ENCODE measurements at places on chromosomes 16 and 17.

DNA sequence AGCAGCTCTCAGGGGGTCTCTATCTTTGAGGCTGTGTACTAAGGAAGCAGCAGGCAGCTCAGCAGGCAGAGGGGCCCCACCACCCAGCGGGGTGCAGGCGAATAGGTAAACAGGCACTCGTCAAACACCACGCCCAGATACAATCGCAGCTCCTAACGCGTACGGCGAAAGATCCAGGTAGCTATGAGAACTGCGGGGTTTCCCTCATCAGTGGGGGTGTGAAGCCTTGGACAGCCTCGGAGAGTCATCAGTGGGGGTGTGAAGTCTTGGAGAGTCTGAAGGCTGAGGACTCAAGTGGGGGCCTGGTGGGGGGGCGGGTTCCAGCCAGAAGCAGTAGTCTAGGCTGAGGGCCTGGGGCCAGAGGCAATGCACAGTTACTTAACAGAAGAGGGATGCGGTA is 69.0 kb downstream of the RTN4RL1 start:
- DNase-seq: no peak

GRCh38 chr17:78658281-78658785 is 81.1 kb upstream of the DNAH17 start:
- no peak for DNase-seq

DNA sequence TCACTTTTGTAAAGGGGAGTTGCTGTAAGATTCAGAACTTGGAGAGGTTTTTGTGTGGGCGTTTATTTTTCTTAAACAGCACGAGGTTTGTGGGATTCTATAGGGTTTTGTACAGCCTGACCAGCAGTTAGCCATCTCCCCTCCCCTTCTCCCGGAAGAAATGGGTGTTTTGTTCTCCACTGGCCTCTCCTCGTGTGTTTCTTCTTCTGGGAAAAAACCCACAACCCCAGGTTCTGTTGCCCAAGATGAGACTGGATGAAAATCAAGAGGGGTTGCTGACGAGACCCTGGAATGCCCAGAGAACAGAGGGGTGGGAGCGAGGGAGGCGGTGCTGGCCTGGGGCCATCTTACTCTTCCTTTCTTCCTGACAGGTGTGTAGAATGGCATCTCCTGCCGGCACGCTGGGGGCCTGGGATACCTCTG is 186.1 kb downstream of the MSI2 start:
- DNase-seq: no peak

GRCh38 chr16:22874394-22874793 is 60.4 kb downstream of the HS3ST2 start:
- no peak for DNase-seq

DNA sequence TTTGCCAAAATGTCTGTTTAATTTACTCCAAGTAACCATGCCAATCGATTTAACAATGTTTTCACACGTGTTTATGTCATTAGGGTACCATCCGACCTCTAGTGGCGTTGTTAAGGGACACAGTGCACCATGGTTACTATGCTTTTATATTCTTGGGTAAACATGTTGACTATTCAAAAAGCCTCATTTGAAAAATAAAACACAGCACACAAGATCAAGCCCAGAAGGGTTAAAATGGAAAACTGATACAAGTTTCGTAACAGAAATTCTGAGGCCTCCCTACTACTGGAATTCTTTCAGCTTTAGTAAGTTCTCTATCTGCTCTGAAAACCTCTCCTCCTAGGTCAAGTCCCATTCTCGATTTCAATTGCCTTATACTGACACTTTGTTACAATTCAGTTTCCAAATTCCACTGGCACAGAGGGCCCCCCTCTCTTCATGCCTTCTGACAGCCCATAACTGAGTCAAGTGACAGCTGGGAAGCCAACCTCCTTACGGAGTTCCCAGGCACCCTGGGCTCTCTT is 2.1 kb downstream of the CFAP20 start:
- DNase-seq: no peak

DNA sequence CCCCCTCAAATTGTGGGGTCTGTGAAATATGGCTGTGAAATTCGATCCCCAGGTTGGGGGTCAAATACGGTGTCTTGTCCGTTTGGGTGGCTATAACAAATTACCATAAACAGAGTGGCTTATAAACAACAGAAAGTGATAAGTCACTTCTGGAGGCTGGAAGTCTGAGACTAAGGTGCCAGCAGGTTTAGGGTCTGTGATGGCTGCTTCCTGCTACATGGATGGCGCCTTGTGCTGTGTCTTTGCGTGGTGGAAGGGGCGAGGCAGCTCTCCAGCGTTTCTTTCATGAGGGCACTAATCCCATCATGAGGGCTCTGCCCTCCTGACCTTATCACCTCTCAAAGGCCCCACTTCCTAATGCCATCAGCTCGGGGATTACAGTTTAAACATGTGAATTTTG is 120.0 kb downstream of the IRF8 start:
- no peak for DNase-seq

- peak; percentile 79 for DNase-seq
Observed at GRCh38 chr17:50841949-50842354, 6.6 kb downstream of the WFIKKN2 start.

DNA sequence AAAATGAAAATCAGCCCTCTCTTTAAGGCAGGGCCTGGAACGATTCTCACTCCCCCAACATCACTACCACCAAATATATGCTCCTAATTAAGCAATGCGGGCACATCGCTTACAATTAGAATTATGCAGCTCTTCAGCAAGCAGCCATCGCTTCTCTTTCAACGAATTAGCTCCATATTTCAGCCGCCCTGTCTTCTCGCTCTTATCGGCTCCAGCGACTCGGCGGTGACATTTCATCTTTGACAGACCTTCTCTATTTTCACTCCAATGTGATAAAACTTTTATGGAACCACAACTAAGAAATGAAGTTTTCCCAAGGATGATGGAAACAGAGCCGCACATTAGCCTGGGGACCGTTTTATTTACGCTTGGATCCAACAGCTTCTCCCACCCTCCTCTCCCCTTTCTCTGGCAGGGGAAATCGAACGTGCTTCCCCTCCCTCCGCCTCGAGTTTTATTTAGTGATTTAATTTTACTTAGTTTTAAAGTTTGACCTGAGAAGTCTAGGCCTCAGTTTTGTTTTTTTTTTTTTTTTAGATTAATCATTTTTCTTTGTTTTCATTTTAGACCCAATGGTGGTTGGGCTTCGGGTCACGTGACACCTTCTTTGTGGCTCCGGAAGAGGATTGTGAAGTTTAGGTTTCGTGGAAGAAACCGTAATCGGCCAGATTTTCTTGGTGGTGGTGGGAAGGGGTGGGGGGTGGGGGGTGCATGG is 3.1 kb upstream of the HOXB2 start:
- no peak for DNase-seq

- DNase-seq: no peak
Observed at GRCh38 chr17:1047177-1047878, 50.4 kb downstream of the TIMM22 start.

DNA sequence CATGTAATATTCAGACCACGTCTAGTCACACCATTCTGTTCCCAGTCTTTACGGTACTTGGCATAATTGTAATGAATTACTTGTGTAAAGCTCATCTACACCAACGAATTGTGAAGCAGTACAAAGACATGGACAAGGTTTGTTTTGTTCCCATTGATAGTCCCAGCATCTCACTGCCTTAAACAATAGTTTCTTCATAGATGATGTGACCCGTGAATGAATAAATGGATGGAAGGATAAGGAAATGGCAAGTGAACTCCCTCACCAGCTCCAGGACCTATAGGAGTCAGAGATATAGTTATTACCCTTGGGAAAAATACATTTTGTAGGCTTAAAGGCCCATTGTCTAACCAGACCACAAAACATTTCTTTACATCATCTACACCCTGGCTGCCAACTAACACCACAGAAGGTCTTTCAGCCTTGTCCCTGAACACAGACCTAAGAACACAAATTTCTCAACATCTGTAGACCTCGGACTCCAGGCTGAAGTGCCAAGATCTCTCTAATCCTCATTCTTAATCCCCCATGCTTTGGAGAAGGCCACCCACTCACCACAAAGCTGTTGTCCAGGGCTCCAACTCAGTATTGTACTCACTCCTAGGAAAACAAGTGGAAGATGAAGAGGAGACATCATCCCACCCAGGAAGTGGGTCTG is 38.2 kb downstream of the MAF start:
- no peak for DNase-seq

- no peak for DNase-seq
Observed at GRCh38 chr17:78665387-78665951, 88.3 kb upstream of the DNAH17 start.

GRCh38 chr17:81502471-81503017 is 10.1 kb downstream of the ACTG1 start:
- DNase-seq: no peak

GRCh38 chr17:76710863-76711611 is at the start of gene MXRA7:
MXRA7 (minus strand) TSS chr17:76710965; CDS start chr17:76710946, 19 bp downstream.
- peak; percentile 71 for DNase-seq

DNA sequence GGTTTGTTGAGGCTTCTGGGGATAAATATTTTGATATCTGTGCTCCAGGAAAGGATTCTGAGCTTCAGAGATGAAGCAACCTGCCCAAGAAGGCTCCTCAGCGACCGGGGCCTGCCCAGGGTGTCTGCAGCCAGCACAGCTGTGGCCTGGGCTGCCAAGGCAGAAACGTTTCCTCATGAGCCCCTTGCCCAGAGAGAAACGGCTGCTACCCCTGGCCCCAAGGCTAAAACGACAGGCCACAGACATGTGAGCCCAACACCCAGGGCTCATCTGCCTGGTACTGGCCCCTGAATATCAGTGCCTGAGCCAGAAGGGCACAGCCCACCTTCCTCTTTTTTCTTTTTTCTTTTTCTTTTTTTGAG is 45.4 kb upstream of the RASD1 start:
- no peak for DNase-seq

DNA sequence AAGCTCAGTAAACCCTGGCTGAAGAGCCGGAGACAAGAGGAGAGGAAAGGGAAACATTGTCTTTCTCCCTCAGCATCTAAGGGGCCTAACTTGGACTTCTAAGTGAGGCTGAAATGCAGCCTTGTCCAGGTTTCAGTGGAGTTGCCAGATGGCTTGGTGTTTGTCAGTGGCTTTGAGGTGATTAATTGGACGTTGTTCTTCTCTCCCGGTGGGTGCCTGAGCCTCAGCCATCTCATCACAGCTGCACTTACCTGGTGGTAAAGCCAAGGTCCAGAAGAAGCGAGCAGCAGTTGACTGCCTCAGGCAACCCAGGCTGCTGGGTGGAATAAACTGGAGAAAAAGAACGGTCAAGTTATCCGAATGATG is 202.2 kb upstream of the NLRP1 start:
- DNase-seq: no peak

DNA sequence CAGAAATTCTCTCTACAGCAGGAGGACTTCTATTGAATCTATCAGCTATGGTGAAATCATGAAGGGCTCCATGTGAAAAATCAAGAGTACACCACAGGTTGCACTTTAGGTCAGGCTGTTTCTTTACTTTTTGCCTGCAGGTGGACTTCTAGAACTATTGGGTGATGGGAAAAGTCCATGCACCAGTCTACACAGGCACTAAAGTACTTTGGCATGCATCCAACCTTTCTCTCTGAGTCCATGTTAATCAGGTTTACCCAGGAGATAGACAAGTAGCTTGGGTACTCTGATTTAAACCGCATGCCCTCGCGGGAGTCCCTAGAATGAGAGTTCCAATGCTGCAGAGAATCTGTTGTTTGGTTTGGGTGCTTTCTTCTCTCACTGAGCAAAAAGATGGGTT is 9.1 kb upstream of the ANKFN1 start:
- no peak for DNase-seq

DNA sequence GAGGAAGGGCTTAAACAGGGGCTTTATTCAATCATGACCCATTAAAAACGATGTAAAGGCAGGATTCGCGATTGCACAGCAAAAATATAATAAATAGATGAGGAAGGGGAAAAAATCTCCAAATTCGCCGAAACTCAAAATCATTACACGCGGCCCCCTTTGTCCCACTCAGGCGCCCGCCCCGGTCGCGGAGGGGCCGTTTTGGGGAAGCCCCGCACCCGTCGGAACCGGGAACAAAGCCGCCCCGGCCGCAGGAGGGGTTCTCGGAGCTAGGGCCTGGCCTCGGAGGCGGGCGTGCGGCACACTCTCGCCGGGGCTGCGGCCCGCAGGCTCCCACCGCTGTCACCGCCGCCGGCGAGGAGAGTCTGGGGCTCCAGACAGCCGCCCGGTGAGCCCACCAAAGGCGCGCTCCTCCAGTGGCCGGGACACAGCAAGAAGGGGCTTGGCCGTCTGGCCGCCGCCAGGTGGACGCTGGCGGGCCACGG is 521 bp downstream of the C16orf87 start:
- DNase-seq: peak; percentile 13

DNA sequence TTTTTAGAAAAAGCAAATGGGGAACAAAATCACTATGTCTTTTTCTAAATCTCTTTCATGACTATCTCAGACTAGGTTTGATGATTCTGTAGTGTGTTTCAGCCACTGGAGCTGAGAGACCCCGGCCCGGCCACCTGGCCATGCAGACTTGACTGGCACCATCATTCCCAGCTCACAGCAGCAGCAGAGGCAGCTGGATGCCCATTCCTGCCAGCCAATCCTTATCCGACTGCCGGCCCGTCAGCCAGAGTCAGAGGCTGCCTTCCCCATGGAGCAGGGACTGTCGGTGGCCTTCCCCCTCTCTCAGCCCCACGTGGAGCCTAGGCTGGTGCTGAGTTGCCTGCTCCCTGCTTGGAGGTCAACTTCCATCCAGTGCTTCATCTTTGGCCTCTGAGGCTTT is 56.0 kb upstream of the WSB1 start:
- DNase-seq: no peak

DNA sequence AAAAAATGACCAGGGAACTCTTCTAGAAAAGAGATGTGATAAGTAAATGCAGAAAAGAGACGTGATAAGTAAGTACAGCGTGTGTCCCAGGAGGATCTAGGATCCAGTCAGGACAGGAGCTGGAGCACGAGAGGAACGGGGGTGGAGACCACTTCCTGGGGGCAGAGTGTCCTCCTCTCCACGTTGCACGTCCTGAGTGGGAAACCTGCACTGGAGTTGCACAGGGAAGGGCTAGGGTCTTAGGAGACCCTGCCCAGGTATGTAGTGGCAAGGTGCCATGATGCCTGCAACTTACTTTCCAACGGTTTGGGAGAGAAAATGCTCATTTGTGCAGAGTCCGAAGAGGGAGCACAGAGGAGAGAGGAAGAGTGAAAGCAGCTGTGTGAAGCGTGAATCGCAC is 55.8 kb downstream of the RNF213 start:
- DNase-seq: no peak

DNA sequence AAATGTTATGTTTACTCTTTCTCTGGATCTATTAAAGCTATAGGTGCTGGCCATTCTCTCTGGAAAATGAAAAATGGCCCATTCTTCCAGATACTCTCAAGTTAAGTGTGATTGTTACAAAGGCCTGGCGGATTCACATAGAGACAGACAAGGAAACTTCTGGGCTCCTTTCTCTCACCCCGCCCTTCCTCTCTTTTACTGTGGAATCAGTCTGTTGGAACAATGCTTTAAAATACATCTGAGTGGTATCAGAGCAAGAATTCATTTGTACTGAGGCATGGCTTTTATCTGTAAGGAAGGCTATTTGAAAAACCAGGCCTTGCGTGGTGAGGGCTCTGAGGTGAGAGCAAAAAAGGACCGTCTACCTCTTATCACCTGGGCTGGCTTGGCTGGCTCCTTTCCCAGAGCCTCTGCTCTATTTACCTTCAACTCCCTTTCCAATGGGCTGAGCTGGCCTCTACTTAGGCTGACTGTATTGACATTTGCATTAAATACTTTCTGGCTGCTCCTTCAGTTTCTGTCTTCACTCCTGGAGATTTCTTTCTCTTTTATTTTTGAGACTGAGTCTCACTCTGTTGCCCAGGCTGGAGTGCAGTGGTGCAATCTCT is 274.0 kb downstream of the PHKB start:
- DNase-seq: no peak

- no peak for DNase-seq
Observed at GRCh38 chr17:10118788-10119130, 79.6 kb downstream of the GAS7 start.

- DNase-seq: no peak
Observed at GRCh38 chr16:49596648-49597291, 223.2 kb downstream of the C16orf78 start.

- no peak for DNase-seq
Observed at GRCh38 chr16:56841659-56842058, 23.3 kb upstream of the SLC12A3 start.
